ENCODE measurements at places on chromosomes 5 and 9.

GRCh38 chr5:17129093-17129849, 88.2 kb upstream of the BASP1 start:
- DNase-seq, result no peak

GRCh38 chr9:68705531-68706362, 707 bp downstream of the PIP5K1B start:
- no peak for DNase-seq

DNA sequence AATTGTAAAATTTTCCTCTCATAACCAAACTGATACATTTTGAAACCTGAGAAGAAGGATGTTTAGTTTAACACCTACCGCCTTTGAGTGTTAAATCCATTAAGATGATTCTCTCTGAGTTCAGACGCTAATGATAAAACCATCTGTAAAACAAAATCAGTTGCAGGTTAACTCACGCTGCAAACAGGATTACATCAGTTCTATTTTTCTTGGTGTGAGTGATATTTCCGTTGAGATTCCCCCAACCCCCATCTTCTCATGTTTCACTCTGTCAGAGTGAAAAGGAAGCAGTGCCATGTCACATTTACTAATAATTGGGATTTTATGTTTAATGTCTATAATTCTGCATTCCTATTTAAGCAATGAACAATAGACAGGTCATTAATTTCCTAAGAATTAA, 146.5 kb downstream of the FANCC start:
- DNase-seq, result no peak

DNA sequence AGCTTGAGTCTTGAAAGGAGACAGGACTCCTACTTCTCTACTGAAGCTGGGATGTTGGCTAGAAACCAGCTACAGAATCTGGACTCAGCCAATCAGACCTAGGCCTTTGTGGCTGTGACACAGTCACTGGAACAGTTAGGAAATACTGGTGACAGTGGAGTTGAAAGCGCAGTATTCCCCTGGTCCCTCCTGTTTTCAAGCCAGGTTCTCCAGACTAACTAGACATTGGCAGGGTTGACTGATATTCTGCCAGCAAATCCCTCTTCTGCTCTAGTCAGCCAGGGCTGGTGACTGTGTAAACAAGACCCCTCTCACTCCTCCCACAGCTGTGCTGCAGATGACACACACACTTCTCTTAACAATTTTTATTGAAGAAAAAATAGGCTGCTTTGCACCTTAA, 8.7 kb downstream of the SHROOM1 start:
- DNase-seq, result no peak

DNA sequence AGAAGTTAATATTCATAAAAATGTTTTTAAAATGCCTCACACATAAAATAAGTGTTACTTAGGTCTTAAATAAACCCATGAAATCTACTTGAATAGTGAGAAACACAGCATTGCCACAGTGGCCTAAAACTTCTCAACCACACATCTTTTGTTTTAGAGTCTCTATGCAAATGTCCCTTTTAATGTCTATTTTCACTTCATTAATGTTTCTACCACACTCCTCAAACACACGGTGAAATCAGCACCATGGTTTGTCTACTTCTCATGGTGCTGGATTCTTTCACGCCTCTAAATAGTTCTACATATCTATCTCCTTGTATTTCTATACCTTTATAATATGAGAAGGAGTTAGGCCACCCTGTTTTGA, 111.2 kb downstream of the EDIL3 start:
- no peak for DNase-seq

DNA sequence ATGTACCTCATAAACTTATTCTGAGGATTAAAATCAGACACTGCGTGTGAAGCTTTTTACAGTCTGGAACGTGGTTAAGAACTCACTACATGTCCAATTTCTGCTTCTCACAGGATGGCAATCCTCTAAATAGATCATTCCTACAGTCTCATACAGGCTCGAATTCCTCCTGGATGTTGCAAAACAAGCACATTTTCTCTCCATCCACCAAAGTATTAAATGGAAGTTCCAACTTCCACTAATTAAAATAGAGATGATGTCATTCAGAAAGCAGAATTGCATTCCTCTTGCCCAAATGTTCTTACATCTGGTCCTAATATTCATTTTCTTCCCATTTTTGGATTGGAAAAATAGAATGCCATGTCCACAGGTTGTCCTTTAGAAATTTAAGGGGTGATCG, 145.5 kb upstream of the PCA3 start:
- DNase-seq, result no peak

Measured in D341Med (cell line).